Activated CD8-positive, alpha-beta T cell treated with anti-CD3 and anti-CD28 coated beads for 36 hours (primary cell): ENCODE measurements at places on chromosomes 6 and 20. TPM values are rescaled to one million over a fixed set of nuclear protein-coding genes. Genes with fewer than 3 reads are reported as not detected.

GRCh38 chr20:32395066-32395465 is 36.9 kb downstream of the ASXL1 start:
- peak overlapping the region; percentile 67 for H3K27ac ChIP-seq
- H3K4me3 ChIP-seq = no peak overlapping the region
- no peak for DNase-seq
- peaks cover 64% of the 10 kb centered on the region for H3K36me3 ChIP-seq
- H3K27me3 ChIP-seq = no peaks in the 10 kb centered on the region

- no peak overlapping the region for H3K27ac ChIP-seq
- DNase-seq = no peak
- H3K4me3 ChIP-seq = no peak overlapping the region
- peaks cover 16% of the 10 kb centered on the region for H3K27me3 ChIP-seq
These were observed 250.9 kb upstream of the CITED2 start for GRCh38 chr6:139625081-139625939.

- H3K27ac ChIP-seq = no peak overlapping the region
- peaks cover 31% of the 10 kb centered on the region for H3K4me1 ChIP-seq
- no peak for DNase-seq
- no peaks in the 10 kb centered on the region for H3K27me3 ChIP-seq
- no peak overlapping the region for H3K4me3 ChIP-seq
These were observed 41.2 kb downstream of the DUSP22 start for GRCh38 chr6:333379-334002.

DNA sequence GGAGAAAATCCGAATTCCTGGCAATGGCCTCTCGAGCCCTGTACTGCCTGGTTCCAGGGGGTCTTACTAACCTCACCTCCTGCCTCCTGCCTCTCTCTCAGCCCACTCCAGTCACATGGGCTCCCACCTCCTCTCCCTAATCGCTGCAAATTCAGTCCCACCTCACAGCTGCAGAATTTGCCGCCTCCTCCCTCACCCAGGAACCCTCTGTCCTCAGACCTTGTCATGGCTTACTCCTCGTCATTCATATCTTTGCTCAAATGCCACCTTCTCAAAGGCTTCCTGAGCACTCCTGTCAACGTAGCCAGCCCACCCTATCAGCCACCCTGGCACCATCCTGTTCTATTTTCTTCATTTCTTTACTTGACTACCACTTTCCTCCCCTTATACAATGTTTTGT is 89.0 kb downstream of the SLC2A10 start:
- H3K36me3 ChIP-seq = no peaks in the 10 kb centered on the region
- H3K4me1 ChIP-seq = no peaks in the 10 kb centered on the region
- H3K4me3 ChIP-seq = no peak overlapping the region

DNA sequence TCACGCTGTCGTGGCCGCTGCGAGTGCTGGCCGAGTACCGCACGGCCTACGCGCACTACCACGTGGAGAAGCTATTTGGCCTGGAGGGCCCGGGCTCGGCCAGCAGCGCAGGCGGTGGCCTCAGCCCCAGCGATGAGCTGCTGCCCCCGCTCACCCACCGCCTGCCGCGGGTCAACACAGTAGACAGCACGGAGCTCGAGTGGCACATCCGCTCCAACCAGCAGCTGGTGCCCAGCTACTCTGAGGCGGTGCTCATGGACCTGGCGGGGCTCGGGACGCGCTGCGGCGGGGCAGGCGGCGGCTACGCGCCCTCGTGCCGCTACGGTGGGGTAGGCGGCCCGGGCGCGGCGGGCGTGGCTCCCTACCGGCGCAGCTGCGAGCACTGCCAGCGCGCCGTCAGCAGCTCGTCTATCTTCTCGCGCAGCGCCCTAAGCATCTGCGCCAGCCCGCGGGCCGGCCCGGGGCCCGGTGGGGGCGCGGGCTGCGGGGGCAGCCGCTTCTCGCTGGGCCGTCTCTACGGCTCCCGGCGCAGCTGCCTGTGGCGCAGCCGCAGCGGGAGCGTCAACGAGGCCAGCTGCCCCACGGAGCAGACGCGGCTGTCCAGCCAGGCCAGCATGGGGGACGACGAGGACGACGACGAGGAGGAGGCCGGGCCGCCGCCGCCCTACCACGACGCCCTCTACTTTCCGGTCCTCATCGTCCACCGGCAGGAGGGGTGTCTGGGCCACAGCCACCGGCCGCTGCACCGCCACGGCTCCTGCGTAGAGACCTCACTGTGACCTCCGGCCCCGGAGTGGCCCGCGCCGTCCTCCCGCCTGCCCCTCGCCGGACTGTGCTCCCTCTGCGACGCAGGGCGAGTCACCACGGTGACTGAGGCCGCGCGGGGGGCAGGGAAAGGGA is 5.7 kb downstream of the TMEM151B start:
- H3K27me3 ChIP-seq = peaks cover 49% of the 10 kb centered on the region
- peak; percentile 39 for DNase-seq
- no peak overlapping the region for H3K4me3 ChIP-seq
- no peak overlapping the region for H3K27ac ChIP-seq
- peaks cover 3% of the 10 kb centered on the region for H3K4me1 ChIP-seq

The PHIP gene
- 24.7 TPM for total RNA-seq
